Ecto neural progenitor cell (in vitro differentiated cells): ENCODE measurements at places on chromosomes 13 and 19.

DNA sequence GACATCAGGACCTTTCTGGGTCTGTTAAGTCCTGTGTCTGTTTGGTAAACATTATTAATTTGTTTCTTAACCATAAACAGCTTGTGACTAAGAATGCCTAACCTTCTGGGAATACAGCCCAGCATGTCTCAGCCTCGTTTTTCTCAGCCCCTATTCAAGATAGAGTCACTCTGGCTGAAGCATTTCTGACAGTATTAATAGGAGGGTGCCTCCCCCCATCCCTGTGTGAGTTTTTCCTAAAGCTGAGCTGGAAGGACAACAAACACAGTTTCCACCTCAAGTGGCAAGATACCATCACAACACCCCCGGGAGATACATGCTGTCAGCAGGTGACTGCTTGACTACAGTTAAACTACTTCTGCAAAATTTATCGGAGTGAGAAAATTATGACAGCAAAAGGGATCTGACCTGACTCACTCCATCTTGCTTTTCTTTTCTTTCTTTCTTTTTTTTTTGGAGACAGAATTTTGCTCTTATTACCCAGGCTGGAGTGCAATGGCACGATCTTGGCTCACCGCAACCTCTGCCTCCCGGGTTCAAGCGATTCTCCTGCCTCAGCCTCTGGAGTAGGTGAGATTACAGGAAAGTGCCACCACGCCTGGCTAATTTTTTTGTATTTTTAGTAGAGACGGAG is 59.3 kb upstream of the ABCC4 start:
- no peak for DNase-seq

- no peak for DNase-seq
Observed at GRCh38 chr19:1286487-1287353, 1.0 kb downstream of the EFNA2 start.

- peak; percentile 84 for DNase-seq
Observed at GRCh38 chr19:11130824-11131455, 24.6 kb downstream of the SPC24 start.

DNA sequence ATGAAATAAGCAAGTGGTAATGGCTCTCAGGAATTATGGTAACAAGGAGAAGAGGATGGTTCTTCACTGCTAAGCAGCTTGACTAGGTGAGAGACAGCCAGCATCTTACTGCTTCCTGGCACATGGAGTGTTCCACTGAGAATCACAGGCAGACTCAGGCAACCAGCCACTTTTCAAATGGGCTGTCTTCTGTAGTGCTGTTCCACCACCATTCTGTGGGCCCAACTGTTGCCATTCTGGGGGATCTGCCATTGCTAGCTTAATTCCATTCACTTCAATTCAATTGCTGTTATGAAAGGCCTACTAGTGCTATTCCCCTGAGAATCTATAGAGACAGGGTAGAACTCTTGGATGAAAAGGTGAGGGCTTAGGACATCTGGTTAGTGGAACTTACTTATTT is 341.9 kb downstream of the KCNRG start:
- no peak for DNase-seq

DNA sequence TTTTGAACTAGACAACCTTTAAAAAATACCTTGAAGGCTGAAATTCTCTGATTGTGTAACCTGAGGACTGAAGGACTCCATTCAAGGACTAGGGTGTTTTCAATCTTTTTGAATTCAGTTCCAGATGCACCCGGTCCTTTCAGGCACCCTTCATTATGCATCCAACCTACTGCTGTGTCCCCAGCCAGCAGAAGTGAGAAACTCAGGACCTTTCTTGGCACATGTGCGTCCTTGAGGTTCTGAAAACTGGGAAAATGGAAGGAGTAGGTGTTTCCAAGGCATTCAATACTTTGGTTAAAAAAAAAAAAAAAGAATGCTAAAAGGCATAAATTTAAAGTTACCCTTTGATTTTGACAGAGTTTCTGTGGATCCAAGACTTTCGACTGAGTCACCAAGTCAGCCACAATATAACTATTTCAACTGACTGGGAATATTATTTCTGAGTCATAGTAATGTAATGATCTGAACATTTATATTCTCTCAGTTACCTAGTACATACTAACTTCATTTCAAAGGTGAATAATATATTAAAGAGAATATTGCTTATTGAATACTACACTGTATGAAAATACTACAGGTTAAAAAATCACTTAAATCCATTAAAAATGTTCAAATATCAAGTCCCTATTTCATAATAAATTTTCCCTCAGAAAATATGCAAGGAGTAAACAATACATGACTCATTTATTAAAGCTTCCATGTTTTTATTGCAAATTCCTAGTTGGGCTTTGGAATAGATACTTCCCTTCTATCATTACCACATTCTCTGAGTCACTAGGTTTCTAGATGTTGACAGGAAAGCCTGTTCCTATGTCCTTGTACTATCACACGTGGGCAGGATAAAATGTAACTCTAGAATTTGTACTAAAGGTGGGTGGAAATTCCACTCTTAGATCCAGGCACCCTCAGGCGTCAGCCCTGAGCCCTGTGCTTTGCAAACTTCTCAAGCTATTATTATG is 2.4 kb upstream of the ITGBL1 start:
- no peak for DNase-seq

- DNase-seq: no peak
Observed at GRCh38 chr13:28584873-28585381, 74.0 kb upstream of the POMP start.

DNA sequence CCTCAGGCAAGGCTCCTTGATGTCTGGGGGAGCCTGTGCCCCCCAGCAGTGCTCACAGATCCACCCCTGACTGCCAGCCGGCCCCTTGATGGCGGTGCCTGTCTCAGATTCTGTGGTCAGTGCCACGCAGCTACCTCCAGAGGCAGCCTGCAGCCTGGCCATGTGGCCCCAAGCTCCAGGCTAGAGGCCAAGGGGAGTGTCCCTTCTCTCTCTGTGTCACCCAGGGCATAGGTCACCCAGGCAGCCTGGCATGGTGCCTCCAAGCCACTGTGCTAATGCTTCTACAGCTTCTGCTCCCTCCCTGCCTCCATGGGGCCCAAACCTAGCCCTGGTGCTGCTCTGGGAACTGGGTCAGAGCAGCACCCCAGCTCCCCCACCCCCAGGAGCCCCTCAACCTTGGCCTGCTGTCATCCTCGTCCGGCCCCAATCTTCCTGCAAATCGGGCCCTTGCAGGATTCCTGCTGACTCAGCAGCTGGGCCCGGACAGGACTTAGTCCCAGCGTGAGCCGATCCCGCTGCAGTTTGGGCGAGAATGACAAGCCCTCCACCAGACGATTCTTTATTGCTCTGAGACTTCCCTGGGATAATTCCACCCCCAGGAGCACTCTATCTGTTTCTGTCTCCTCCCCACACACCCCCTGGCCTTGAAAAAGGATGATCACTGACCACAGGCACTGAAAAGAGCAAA is 2.8 kb upstream of the ARL11 start:
- no peak for DNase-seq

DNA sequence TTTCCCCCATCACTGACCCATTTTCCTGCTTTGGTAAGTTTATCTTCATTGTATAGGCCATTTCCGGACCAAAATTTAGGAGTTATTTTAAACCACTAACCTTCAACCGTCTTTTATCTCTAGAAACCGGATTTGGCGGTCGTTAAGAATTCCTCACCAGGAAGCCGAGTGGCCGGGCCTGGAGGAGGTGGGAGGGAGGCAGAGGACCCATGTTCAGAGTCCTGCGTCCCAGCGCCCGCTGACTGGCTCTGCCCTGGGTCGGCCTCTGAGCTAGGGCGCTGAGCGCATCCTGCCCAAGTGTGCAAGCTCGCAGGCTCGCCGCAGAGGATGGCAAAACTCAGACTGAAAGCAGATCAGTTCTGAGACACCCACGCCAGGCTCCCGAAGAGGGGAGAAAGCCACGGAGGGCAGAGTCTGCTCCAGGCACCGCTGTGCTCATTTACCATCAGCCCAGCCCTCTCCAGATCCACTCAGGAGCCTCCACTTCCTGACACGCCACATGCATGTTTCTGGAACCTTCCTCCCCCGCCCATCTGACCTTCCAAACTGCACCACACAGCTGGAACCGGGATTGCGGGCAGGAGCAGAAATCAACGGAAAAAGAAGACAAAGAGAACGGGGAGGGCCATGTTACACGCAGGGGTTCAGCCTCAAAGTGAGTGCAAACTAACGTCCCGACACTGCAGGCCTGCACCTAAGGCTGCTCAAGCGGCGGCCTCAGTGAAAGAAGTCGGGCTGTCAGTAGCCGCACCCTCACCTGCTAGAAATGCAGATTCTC is 8.3 kb downstream of the COL4A1 start:
- no peak for DNase-seq

DNA sequence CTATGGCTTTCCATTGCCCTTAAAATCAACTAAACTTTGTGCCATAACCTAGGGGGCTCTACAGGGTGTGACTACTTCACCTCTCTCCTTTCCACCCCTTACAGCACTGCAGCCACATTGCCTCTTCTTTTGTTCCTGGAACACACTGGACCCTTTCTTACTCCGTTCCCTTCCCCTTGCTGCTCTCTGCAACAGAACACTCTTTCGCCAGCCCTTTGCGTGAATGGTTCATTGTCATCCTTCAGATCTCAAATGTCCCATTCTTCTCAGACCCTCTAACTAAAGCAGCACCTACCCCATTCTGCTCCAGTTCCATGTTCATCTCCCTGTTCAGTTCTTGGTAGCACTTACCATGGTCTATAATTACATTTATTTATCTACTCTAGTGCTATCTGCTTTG is 208.3 kb downstream of the OXGR1 start:
- DNase-seq: no peak

- no peak for DNase-seq
Observed at GRCh38 chr13:93101226-93101734, 125.3 kb upstream of the GPC6 start.

DNA sequence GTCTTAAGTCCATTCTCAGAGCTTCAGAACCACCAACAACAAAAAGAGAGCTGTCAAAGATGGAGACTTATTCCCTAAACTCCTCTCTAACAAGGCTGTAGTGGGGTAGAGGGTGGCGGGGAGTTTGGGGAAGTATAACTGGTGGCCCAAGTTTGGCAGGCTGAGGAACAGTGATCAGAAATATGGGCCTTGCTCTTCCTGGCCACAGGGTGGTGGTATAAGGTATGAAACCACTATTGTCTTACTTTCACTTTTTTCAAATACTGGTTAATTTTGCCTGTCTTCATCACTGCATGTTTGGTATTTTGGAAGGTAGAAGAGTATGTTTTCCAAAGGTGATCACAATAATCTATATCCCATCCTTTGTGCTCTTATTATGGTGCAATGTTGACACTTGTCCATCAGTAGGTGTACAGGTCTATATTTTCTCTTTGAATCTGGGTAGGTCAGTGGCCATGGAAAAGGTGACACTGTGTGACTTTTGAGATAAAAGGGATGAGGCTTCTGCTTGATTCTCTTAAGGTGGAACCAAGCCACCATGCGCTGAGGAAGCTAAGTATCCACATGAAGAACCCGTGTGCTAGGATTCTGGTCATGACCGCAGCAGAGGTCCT is 23.2 kb upstream of the GPC5 start:
- no peak for DNase-seq

- no peak for DNase-seq
Observed at GRCh38 chr13:95228130-95228529, 73.1 kb downstream of the ABCC4 start.

DNA sequence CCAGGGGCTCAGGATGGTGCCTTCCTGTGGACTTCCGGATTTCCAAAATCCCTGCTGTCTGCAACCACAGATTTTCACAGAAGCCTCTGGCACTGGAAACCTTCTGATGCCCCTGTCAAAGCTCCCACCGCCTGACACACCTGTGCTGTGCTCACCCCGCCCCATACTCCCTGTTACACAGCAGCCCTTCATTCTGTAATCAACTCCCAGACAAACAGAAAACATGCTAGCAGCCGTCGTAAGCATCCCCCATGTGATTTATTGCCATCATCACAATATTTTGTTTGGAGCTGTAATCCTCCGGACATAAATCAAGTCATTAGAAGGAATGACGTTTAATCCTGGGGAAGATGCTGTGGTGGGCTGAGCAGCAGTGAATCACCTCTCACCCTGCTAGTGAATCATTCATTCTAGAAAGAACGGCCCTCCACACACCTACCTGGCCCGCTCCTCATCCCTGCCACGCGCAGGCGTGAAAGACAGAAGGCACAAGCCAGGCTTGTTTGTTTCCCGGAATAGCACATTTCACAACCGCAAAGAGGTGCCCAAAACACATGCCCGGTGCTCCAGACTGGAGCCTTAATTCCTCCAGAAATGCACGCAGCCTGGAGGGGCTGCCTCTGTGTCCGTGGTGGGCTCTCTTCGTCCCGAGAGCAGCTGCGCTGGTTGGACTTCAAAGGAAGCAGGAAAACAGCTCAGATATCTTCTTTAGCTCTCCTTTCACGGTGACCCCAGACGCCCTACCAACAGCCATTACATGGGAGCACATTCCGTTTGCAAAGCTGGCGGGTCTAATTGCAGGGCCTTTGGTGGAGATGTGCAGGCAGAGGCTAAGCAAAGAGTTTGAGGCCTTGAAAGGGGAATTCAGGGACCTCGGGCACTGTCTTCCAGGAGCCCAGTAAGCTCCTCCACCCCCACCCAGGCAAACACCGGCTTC is 41.3 kb upstream of the KCTD15 start:
- DNase-seq: no peak

DNA sequence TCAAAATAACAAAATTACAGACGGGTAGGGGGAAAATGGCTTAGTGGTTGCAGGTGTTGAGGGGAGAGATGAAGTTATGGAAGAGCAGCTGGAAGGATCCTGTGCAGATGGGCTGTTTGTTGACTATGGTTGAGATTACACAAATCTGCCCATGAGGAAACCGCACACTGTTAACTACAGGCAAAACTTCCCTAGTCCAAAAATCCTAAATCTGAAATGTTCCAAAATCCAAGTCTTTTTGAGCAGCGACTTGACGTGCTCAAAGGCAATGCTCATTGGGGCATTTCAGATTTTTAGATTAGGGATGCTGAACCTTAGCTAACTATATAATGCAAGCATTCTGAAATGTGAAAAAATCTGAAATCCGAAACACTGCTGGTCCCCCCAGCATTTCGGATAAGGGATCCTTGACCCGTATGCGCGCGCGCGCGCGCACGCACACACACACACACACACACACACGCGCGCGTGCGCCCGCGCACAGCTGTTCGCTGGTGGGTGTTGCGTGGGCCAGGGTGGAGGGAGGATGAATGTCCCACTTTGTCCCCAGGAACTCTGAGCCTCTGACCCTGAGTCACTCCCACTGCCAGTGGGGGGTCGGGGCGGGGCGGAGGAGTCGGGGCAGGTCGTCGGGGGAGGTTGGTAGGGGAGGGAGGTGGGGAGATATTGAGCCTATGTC is 6.8 kb downstream of the F2RL3 start:
- DNase-seq: peak; percentile 69

DNA sequence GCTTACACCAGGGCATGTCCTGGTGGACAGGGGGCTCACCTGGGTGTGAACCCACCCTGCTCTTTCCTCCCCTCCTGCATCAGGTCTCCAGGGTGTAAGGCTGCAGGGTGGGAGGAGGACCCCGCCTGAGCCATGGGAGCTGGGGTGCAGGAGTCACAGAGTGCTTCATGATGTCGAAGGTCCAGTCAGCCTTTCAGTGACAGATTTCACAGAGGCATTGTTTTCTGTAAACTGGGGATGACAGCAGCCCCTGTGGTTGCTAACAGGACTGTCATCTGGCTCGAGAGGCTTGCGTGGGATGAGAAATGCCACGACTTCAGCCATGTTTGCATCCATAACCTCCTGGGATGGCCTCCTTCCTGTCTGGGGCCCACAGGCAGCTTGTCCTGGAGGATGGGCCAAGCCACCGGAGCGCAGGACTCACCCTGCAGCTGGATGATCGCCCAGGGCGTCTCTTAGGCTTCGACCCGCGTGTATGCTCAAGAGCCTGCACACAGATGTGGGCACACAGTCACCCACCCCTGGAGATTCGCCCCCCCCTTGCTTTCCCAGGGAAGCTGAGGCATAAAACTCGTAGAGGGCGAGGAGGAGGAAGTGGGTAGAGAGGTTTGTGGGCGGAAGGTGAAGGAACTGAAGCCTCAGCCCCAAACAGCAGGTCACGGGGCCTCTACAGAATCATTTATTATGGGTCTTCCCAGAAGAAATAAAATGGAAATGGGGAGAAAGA is 4.9 kb downstream of the NANOS3 start:
- no peak for DNase-seq
